Stimulated activated CD4-positive, alpha-beta T cell treated with anti-CD3 and anti-CD28 coated beads, Interleukin-2, amount 100 ng/mL, for 24 hours (primary cell): ENCODE measurements at places on chromosomes 7 and 10.

GRCh38 chr10:3873728-3874461, 88.9 kb upstream of the KLF6 start:
- no peak for DNase-seq

GRCh38 chr7:12643001-12643643, 44.3 kb upstream of the ARL4A start:
- DNase-seq = no peak

DNA sequence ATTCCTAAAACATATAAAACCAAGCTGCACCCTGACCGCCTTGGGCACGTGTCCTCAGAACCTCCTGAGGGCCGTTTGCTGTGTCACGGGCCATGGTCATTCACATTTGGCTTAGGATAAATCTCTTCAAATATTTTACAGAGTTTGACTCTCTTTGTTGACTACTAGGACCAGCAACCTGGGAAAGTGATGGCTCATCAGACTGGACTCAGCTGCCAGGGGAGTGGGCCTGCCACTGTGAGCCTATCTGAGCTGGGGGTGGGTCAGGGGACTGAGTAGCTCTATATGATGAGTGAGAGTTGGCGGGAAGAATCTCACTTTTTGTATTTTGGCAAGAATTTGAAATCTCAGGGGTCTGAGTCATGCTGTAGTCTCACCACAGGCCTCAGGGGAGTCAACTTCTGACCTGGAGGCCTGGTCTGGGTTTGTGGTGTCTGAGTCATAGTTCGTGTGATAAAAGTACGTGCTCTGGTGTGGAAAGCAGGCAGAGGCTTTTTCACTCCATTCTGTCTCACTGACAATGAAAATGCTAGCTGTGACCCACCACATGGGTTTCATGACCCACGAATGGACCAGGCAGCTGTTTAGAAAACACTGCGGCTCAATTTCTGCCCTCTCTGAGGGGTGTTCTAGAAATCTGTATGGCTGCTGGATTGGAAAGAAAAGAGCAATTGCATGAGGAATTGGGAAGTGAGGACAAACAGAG, 4.2 kb upstream of the UPP1 start:
- peak; percentile 67 for DNase-seq

DNA sequence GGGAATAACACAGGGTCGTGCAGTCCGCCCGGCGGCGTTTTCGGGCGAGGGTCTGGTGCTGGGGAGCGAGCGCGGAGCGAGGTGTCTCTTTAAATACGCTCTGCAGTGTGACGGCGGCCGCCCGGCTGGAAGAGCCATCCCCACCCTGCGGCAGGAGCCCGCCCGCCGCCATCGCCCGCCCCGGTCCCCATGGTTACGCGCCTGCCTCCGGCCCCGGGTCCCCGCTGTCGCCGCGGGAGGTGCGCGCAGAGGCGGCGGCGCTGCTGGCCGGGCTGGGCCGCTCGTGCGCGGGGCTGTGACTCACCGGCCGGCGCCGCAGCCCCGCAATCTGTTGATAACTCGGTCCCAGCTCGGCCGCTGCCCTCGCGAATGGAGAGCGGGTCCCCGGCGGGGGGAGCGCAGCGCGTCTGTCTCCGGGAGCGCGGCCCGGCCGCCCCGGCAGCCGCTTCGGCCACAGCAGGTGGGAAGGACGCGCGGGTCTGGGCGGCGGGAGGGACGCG, at the start of gene ADGRA1:
TSS of gene ADGRA1 (plus strand) at position 246 of the 500 bp plus-strand sequence. CDS start 986 bp downstream, outside the sequence.
- peak; percentile 19 for DNase-seq

DNA sequence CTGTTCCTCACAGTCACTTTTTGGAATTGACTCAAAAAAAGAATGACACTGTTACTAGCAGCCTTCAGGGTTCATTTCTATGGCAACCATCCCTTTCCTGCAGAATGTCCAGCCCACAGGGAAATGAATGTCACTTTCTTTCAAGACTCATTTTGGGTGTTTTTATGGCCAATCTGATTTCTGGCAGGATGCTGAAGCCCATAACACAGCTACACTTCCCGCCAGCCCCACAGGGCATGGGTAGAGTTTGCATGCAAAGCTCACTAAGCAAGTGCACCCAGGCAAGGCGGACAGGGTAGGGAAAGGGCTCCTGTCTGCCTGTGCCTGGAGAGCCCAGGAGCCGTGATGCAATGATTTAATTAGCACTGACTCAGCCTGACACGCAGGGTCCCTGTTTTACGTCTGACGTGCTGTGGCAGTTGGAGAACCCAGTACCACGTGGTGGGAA, 26.1 kb upstream of the GPAM start:
- no peak for DNase-seq

DNA sequence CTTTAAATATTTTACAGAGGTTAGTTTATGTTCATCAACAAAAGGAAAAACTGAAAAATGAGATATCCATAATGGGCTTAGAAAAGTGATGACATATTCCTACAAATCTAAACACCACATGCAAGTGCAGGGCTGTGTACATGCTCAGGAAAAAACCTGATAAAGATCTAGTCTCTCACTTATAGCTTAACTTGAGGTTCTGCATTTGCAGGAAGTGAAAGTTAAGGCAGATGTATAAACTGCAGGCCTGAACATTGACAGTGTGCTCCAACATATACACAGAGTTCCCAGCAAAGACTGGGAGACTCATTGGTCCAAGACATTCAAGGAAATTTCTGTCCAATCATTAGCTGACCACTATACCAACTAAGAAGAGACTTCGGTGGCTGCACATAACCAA, 63.8 kb upstream of the RET start:
- DNase-seq = no peak

DNA sequence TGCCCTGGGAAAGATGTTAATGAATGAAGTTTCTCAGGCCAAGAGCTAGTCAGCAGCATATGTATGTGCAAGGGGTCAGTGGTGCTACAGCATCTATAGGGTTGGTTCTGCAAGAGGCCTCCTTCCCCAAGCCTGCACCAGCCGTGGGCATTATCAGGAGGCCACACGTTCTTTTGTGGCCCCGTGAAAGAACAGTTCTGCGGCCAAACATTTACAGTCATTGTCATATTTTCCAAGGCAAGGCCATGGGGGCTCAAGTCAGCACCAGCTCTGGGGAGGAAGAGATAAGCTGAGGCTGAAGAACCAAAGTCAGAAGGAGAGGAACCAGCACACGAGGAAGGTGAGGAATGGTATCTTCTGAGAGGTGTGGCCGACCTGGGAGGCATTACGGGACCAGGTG, 54.4 kb upstream of the TMEM72 start:
- DNase-seq = no peak

- DNase-seq = no peak
Measured at GRCh38 chr7:1767524-1767923, 97.4 kb downstream of the ELFN1 start.

DNA sequence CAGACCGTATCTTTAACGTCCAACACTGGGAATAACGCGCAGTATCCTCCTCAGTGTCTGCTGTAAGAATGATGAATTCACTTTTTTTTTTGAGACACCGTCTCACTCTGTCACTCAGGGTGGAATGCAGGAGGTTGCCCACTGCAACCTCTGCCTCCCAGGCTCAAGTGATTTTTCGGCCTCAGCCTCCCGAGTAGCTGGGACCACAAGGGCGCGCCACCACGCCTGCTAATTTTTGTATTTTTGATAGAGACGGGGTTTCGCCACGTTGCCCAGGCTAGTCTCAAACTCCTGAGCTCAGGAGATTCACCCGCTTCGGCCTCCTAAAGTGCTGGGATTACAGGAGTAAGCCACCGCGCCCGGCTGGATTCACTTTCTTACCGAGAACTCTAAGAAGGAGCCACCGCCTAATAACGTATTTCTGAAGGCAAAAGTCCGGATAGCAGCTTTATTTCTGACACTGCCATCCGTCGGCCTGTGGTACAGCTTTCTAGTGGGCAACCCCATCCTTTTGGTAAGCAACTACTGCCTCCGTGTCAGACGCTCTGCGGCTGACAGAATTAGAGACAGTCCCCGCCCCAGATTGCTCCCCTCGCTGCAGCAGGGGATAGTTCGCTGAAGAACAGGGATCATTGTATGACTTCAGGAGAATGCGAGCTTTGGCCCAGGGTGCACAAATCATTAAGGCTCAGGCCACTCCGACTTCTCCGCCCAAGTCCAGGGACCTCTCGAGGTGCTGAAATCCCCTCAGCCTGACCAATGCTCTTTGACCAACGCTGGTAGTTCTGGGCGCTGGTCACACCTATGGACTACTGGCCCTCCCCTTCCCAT, 662 bp downstream of the POLR3A start:
- DNase-seq = no peak

DNA sequence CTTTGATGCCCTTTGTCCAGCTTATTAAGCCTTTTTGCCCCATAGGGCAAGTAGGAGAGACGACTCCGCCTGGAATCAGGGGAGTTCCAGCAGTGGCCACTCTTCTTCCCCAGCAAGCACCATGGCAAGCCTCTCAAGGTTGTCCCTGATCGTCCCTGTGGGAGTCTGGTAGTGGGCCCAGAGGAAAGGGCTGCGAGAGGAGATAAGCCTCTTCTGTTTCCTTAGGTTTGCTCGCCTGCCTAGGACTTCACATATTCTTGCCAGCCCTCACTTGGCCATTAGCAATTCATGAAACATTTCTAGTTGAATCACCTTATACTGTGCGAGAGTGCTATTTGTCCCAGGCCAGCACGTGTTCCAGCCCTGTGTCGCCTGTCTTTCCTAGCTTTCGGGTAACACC, 47.8 kb upstream of the CPN1 start:
- DNase-seq = no peak

GRCh38 chr7:8442051-8442813, 8.8 kb downstream of the NXPH1 start:
- no peak for DNase-seq

- peak; percentile 8 for DNase-seq
Measured at GRCh38 chr7:141700848-141701371, 1.1 kb downstream of the DENND11 start.

- DNase-seq = no peak
Measured at GRCh38 chr10:13372524-13372923, 24.4 kb upstream of the SEPHS1 start.

DNA sequence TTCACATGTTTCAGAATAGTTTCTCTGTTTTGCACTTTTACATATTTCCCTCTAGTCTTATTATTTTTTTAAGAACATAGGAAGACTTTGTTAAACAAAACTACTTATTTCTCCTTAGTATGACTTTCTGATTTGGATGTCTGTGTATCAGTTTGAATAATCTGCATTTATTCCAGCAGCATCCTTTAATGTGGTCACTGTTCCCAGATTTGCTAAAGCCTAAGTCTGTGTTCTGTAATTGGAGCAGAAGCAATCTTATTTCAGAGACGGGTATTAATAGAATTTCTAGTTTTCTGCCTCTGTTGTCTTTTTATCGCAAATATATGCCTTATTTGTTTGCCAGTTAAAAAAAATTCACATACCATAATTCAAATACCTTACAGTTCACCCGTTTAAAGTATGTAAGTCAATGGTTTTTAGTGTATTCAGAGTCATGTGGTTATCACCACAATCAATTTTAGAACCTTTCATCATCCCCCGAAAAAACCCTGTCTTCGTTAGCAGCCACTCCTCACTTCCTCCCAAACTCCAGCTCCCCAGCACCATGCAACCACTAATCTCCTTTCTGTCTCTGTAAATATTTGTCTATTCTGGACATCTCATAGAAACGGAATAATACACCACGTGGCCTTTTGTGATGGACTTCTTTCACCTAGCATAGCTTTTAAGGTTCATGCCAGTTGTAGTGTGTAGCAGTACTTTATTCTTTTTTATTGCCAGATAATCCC, 58.7 kb downstream of the INPP5F start:
- no peak for DNase-seq

- DNase-seq = no peak
Measured at GRCh38 chr7:97005183-97006054, at the start of gene DLX6. Gene DLX6, plus strand, starts transcription at chr7:97005553. Its CDS starts 425 bp downstream, at chr7:97005978.

GRCh38 chr7:81298951-81299666, 380.3 kb upstream of the SEMA3C start:
- DNase-seq = no peak

DNA sequence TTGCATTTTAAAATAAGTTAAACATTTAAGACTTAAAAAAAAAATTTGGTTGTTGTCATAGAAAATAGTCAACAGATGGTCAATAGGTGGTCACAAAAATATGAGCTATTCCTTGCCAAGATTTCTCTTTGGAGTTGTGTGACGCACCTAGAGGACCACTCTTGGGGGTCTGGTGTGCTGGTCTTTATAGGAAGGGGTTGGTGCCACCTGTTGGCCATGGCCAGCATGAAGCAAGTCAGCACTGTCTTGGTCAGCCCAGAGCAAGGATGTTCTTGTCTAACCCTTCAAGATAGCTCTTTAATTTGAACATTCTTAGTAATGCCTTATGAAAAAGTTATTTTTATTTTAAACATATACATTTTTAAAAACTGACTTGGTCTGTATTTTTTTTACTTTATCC, 267.9 kb upstream of the CNTNAP2 start:
- no peak for DNase-seq

- DNase-seq = no peak
Measured at GRCh38 chr7:155418304-155418703, 39.6 kb upstream of the EN2 start.

- no peak for DNase-seq
Measured at GRCh38 chr10:89245802-89246201, 5.8 kb downstream of the LIPA start.

DNA sequence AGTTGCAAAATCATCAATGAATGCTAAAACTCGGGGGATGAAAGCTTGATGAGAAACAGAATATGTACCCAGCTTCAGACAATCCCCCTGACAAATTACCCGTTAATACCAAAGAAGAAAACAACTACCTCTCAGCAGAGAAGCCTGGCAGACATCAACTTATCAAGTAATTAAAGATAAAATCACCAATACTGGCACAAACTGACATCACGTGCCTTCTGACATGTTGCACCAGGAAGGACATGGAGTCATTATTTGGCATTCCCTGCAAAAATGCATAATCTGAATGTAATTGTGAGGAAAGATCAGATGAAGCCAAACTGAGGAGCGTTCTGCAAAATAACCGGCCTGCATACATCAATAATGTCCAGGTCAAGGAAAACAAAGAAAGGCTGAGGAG, 7.7 kb downstream of the SLIT1 start:
- no peak for DNase-seq

- DNase-seq = peak; percentile 72
Measured at GRCh38 chr10:6204063-6204340, 1.3 kb downstream of the PFKFB3 start.

DNA sequence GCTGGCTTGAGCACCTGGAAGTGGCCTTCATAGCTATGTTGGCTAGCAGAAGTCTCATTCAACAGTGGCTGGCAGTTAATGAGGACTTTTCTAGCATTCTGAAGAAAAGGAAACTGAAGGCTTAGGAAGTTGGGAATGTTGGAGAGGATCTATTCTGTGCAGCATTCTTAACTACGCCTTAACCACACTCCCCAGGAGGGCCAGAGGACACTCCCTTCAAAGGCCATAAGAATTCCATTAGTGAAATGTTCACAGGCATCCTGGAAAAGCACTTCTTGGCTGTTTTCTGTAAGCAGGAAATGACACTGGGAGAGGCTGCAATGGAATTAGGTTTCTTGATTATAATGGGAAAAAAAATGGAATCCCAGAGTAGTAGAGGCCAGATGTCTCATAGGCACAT, 188.9 kb downstream of the ARHGAP12 start:
- DNase-seq = no peak

DNA sequence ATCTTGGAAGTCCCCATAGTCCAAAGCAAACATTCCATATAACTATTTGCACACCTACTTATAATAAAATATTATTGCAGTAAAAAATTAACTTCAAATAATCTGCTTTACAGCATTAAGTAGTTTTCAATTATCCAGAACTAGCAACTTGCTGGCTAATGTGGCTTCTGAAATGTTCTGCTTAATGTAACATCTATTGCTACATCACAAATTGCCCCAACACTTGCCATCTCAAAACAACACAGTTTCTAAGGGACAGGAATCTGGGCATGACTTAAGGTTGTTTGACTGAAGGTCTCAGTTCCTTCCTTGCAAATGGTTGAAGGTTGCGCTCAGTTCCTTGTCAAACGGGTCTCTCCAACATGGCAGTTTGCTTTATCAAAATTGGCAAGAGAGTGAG, 378.5 kb upstream of the SEMA3C start:
- no peak for DNase-seq

- no peak for DNase-seq
Measured at GRCh38 chr7:50620433-50620832, 55.2 kb upstream of the DDC start.
